ENCODE measurements at places on chromosomes 6 and 20.
A peak's percentile ranks its signal among the peaks of the same experiment; 100 is the strongest.

DNA sequence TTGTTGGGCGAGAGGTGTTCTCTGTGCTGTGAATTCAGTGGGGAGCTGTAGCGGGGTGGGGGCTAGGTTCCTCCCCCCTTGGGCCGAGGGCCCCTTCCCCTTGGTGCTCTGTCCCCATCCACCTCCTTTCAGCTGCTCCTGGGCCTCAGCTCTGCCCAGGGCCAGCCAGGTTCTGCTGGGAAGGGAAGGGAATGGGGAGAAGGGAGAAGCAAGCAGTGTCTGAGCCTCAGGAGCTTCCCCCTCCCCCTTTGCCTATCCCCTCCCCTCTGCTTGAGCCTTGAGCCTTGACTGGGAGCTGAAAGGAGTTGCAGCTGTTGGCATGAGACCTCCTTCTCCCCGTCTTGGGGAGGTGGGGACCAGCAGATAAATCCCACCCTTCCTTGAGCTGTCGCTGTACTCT is 576 bp upstream of the RRP36 start:
- no peak for DNase-seq

GRCh38 chr6:149899486-149899885 is 1.6 kb upstream of the RAET1E start:
- DNase-seq, result no peak

DNA sequence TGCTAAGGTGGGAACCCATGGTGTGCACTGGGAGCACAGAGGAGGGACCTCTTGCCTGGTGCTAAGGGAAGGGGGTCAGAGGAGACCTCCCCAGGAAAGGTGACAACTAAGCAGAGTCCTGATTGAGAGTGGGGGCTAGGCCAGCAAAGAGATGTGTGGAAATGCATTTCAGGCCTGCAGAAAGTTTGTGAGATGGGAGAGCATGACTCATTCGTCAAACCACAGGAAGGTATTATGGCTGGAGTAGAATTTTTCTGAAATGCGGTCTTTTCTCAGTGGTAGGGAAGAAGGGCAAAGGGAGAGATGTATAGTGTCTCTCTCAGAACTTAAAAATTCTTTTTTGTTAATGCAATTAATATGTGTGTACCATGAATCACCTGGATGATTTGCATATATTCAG is 23.6 kb upstream of the EDN1 start:
- DNase-seq, result no peak

GRCh38 chr6:144094731-144095133 is 641 bp downstream of the SF3B5 start:
- DNase-seq, result no peak

- DNase-seq, result no peak
These were observed 268.8 kb downstream of the PKHD1 start for GRCh38 chr6:51818520-51819022.

- no peak for DNase-seq
These were observed 15.2 kb downstream of the TBX18 start for GRCh38 chr6:84749181-84749580.

- DNase-seq, result no peak
These were observed 43.7 kb downstream of the HDGFL1 start for GRCh38 chr6:22613051-22613450.

- DNase-seq, result no peak
These were observed 119.5 kb downstream of the PHACTR3 start for GRCh38 chr20:59723607-59724456.

DNA sequence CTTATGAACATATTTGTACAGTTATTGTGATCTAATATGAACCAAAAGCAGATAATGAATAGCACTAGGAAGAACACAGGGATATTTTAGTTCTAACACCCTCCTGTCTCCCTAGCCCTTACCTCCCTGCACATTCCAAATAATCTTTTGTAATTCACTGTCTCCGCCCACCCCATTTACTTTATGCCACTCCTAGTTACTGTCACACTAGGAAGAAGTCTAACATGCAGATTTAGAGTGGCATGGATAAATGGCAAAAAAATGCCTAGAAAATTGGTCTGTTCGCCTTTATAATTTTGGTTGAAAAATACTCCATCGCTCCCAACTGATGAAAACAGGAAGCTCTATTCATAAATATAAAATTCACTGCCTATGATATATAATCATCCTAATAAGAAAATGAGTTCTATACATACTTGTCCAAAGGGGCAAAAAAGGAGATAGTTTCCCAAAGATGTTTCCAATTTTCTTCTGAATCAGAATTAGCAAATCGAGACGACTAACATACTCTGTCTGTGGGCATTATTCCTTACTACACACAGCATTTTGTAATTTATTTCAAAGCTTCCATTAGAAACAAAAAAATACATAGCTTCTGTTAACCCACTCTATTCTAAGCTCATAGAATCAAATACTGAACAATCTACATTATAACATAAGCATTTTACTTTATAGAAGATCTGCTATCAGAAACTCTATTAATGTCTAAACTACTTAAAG is 1.3 kb upstream of the RUNX2 start:
- no peak for DNase-seq

GRCh38 chr6:35415065-35415891 is 36.9 kb upstream of the FANCE start:
- peak; percentile 84 for DNase-seq

DNA sequence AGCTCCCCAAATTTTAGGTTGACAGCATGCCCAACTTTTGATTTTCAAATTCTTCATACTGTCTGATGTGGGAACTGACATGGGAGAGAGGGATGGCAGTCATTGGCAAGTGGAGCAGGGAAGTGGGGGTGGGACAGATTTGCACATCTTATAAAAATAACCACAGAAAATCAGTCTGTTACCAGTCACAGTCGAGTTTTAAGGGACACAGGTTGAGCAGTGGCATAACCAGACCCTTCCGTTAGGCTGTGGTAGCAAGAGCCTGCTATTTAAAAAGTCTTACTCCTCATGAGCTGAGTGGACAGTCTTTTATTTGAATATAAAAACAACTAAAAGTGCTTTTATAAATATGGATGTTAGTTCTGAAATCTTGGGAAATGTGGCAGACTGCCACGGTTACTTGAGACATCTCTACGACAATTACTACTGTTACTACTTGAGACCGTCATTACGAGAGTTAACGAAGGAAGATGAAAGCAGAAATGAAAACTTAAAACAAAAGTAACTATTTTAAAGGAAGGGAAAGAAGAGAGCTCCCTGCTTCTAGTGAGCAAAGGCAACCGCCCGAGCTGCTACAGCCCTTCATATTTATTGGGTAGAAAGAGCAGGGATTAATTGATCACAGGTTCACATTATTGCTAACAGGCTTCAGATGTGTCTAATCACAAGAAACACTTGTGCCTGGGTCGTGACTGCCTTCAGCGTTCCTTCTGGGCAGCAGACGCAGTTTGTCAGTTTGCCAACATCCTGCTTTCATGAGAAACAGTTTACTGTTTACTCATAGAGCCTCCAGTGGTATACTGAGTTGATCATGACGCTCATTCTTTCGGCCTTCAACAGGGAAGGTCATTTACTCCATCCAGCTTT is 71.3 kb downstream of the EFHC1 start:
- no peak for DNase-seq

DNA sequence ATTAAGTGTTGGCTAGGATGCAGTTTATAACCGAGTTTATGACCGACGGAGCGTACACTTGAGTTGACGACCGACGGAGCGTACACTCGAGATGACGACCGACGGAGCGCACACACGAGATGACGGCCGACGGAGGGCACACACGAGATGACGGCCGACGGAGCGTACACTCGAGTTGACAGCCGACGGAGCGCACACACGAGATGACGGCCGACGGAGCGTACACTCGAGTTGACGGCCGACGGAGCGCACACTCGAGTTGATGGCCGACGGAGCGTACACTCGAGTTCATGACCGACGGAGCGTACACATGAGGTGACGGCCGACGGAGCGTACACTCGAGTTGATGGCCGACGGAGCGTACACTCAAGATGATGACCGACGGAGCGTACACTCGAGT is 119.8 kb downstream of the HUS1B start:
- DNase-seq, result no peak

DNA sequence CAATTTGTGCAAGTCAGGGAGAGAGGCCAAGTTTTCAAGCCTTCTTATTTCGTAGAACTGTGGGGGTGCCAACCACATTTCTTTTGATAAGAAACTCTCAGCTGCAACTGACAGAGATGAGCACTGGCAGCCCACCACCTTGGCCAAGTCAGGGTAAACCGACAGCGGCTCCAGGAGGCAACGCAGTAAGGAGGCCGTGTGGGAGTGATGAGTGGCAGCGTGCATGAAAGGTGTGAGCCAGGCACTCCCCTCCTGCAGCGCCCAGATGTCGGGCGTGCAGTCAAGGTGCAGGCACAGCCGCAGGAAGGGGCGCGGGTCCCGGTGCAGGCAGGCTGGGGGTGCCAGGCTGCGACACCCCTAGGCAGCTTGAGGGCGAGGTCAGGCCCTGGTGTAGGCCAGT is 49.2 kb upstream of the HDAC2 start:
- DNase-seq, result no peak

- no peak for DNase-seq
These were observed 20.1 kb upstream of the RNGTT start for GRCh38 chr6:88983532-88983931.

DNA sequence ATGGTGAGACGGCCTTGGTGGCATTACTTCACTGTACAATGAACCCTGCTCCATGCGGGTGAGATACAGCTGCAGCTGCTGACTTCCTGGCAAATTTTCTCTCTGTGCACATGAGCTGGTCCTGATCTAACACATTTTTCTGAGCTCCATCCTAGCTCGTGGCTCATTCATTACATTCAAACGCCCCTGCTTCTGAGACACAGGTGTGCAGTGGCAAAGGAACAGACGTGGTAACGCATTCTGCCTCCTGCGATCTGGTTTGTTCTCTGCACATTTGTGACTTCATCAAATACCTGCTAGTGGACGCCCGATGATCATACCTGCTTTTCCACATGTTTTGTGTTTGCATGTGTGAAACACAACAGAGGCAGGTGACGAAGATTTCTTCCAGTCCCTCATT is 189.6 kb upstream of the PDE10A start:
- no peak for DNase-seq

DNA sequence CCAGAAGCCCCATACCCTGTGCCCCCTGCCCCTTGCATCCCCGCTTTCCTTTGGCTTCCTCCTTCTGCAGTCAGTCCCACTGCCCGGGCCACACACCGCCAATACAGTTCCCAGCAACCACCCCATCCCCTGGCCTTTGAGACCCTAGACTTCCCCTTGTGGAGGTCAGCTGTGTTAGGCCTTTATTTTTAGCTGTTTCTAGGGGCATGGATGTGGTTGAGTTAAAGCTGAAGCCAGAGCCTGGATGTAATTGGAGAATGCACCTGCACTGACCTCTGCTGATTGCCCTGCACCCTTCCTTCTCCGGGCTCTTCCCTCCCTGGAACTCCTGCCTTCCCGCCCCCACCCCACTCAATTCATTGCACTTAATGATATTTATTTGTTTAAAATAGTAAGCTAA is 33.9 kb downstream of the LYRM2 start:
- no peak for DNase-seq

- no peak for DNase-seq
These were observed 70.1 kb upstream of the RPS6KA2 start for GRCh38 chr6:166697113-166697512.

GRCh38 chr20:42734660-42735368 is 454.9 kb downstream of the PTPRT start:
- DNase-seq, result no peak

DNA sequence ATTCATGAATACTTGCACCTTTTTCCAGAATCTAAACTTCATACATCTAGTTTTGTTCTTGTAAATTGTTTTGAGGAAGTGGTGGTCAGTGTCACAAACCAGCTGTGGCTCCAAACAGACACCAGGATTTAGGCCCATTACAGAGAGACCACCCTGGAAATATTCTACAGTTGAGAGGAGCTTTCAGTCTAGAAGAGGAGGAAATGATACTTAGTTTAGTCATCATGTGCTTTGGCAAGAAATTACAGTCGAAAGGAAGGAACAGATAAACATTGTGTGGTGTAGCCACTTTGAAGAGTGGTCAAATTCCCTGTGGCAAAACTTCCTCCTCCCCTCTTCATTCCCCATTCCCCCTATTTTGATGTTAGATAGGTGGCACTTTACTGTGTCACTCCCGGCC is 15.7 kb downstream of the DCBLD1 start:
- DNase-seq, result no peak

- no peak for DNase-seq
These were observed 127.9 kb downstream of the LMBRD1 start for GRCh38 chr6:69668916-69669315.

Measured in NCI-H2081 treated with DMSO at 0.1 percent for 48 hours (cell line).